ENCODE measurements at places on chromosomes 7 and 10.

DNA sequence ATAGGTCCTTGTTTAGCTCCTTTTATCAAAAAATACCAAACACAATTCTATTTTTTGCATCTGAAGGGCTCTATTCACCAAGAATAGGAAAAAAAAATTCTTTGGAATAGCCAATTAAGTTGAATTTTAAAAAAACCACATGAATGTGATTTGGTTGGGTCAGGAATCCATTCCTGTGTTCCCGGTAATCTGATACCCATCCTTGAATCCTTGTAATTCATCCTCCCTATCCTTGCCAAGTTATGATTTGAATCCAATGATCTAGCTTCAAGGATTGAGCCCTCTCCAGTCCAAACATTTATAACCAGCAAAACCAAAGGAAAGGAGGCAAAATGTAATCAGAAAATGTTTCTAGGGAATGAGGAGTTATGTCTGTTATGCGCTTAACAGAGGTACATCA lies 86.6 kb downstream of the CFAP58 start:
- DNase-seq = no peak

GRCh38 chr7:139811066-139811465 lies 18.0 kb upstream of the TBXAS1 start:
- no peak for DNase-seq

- peak; percentile 70 for DNase-seq
Measured at GRCh38 chr10:129970465-129971364, 6.6 kb upstream of the EBF3 start.

DNA sequence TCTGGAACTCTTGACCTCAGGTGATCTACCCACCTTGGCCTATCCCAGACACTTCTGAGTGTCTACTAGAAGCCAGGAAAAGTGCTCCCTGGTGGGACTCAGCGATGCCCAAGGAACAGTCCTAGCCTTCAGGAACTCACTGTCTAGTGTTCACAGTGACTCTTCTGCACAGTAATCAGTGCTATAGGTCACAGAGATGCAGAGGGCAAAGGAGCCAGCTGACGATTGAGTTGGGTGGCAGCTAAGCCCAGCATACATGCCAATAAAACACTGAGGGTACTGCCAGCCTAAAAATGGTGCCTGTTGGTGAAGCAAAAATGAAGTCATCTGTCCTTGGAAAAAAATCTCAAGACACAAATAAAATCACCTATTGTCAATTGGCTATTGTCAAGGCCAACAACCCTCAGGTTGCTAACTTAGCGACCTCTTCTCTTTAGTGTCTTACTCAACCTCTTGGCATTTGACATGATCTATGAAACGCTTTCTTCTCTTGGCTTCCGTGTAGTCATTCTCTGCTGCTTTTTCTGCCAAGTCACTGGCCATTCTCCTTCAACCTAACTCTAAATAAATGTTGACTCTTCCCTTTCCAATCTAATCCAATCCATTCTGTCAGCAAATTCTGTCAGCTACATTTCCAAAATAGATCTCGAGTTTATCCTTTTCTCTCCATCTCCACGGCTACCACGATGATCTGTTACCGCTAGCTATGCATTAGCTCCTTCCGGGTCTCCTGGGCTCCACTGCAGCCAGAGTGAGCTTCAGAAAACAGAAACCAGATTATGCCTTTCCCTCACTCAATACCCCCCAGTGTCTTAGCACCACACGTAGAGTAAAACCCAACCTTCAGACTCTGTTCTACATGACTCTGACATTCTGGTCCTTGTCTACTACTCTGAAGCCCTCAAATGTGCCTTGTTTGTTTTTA lies 99.2 kb downstream of the ATXN7L1 start:
- DNase-seq = no peak

DNA sequence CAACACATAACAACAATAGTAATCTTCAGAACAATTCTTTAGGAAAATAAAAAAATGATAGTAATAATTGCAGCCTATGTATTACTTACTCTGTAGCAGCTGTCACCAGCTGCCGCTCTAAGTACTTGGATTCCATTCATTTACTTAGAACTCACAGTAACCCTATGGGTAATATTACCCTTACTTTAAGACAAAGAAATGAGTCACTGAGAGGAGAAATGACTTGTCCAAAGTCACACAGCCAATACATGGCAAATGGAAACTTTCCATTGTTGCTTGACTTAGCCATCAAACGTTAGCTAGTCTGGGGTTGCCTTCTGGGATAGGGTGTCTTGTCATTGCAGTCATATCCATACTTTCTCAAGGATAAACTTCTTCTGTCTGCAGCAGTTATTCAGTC lies 3.6 kb downstream of the CCNY start:
- DNase-seq = no peak

GRCh38 chr7:86867163-86867762 lies 192.2 kb downstream of the ELAPOR2 start:
- no peak for DNase-seq

DNA sequence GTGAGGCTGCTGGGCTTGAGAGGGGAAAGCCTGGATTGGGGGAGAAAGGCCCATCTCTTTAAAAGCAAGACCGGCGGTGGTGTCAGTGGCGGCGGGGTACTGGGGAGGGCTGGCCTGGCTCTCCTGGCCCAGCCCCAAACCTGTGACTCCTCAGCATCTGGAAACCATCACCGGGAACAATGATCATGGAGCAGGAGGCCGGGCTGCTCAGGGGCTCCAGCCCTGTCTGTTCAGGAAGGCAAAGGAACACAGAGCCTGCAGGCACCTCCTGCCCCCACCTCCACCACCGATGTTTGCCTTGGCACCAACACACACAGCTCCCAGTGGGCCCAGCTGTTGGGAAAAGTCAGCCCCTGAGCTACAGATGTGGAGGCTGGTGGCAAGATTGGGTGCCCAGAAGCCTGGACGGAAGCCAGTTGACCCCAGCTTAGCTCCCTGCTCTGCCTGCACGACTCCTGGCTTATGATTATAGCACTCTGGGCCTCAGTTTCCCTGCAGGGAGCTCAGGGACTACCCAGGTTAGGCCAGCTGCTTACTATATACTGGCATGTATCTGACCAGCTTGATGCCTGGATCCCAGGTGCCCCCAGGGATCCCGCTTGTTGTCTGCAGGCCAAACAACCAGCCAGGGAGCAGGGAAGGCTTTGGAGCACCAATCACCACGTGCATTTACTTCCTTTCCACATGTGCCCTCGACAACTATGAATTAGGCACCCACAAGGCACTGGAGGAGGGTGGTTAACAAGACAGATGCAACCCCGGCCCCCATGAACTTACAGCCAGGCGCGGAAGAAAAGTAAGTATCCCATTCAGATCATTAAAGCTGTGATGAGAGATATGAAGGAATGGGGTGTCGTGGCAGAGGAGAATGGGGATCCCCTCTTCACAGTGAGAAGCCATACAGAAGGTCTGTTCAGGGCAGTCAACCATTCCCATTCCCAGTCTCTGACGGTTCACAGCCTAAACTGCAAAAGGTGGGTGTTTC lies 37.3 kb downstream of the ZCCHC24 start:
- no peak for DNase-seq

DNA sequence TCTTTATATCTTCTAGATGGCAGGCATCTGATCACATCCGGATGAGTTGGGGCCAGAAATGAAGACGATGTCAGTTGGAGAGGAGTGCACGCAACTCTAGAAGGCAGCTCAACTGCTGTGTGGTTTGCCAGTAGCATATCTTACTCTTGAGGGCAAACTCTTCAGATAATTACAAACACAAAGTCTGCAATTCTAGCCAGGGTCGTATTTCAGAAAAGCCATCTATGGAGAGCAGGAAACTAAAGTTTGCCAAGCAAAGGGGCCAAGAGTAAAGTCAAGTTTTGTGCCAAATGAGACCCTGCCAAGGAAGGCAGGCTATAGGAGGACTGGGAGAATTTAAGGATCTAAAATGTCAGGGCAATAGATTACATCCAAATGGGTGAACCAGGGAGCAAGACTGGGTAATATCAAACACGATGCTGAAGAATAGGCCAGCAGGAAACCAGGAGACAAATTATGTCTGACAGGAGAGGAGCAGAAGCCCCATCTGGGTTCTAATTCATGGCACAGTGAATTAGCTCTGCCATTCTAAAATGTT lies 312.5 kb upstream of the SEMA3C start:
- no peak for DNase-seq

All from coronary artery (tissue), 2 donors.